ENCODE measurements at places on chromosomes 5 and 9.

DNA sequence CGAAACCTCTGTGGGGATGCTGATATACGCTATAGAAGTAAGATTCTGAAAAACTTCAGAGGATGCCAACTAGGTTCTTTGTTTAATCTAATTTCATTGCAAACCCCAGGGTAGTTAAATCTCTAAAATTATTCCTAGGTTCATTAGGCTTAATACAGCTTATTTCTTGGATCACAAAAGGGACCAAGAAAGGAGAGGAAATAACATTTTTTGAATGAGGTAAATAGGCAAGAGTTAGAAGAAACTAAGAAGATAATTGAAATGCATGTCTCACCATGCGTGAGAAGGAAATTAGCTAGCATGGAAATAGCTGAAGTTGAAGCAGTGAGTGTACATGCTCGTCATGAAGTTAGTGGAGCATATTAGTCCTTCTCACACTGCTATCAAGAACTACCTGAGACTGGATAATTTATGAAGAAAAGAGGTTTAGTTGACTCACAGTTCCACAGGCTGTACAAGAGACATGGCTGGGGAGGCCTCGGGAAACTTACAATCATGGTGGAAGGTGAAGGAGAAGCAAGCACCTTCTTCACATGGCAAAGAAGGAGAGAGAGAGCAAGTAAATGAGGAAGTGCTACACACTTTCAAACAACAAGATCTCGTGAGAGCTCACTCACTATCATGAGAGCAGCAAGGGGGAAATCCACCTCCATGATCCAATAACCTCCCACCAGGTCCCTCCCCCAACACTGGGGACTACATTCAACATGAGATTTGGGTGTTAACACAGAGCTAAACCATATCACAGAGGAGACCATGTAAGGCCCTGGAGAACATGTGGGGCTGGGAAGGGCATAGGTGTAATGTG is 125.1 kb upstream of the OSMR start:
- DNase-seq: no peak

DNA sequence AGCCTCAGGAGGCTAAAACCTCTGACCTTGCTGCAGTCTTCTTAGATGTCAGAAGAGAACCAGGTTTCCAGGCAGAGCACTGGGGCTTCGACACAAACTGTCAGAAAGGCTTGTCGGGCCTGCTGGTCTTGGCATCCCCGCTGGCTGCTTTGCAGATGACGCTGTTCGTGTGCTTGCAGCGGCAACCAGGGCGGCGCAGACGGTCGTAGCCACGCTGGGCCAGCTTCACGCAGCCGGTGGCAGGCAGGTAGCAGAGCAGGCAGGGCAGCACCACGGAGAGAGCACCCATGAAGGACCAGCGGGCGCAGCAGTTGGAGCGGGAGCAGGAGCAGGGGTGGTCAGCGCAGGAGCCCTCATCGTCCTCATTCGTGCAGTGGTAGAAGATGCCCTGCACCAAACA is 10.7 kb downstream of the SPRY4 start:
- no peak for DNase-seq

DNA sequence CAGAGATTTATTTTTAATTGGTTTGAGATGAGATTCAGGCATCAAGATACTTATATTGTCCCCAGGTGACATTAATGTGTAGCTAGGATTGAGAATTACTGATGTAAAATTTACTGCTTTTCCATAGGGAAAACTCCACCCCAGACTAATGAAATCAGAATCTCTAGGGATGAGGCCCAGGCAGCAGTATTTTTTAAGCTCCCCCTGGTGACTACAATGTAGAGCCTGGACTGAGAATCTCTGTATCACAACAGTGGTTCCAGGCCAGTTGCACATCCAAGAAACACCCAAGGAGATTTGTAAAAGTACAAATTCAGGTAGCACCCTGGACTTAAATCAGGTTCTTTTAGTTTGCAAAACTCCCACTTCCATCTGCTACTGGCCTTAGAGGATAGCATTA is 185.7 kb downstream of the MARCHF11 start:
- DNase-seq: no peak

GRCh38 chr9:132381966-132382541 is 24.6 kb downstream of the TTF1 start:
- no peak for DNase-seq

DNA sequence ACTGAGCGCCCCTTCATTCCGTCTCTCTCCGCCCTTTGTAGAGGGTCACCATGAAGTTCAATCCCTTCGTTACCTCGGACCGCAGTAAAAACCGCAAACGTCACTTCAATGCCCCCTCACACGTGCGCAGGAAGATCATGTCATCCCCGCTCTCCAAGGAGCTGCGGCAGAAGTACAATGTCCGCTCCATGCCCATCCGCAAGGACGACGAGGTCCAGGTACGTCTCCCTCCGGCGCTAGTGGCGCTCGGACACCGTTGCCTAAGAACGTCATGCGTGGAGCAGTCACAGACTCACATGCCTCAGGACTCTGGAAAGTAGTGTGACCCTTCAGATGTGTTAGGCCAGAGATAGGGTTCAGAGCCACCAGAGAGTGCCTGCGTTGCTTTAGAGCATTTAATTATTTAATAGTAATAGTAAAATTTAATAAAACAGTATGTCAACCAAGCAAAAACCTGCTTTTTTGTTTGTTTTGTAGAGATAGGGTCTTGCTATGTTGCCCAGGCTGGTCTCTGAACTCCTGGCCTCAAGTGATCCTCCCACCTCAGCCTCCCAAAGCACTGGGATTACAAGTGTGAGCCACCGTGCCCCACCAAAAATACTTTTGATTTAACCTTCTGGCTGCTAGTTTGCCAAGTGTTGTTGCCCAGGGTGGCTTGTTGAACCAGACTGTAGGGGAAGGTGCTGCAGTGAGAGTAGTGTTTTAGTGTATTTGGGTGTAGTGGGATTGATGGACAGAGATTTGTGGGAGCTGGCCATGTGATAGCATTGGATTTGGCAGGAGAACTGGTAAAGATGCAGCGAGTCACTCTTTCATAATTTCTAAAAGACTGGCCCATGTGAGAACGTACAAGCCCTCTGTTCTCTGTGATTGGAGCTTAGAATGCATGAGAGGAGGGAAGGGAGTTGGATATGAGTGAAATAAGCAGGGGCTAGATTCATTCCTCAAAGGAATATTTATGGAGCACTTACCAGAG is 888 bp downstream of the RPL26L1 start:
- no peak for DNase-seq

DNA sequence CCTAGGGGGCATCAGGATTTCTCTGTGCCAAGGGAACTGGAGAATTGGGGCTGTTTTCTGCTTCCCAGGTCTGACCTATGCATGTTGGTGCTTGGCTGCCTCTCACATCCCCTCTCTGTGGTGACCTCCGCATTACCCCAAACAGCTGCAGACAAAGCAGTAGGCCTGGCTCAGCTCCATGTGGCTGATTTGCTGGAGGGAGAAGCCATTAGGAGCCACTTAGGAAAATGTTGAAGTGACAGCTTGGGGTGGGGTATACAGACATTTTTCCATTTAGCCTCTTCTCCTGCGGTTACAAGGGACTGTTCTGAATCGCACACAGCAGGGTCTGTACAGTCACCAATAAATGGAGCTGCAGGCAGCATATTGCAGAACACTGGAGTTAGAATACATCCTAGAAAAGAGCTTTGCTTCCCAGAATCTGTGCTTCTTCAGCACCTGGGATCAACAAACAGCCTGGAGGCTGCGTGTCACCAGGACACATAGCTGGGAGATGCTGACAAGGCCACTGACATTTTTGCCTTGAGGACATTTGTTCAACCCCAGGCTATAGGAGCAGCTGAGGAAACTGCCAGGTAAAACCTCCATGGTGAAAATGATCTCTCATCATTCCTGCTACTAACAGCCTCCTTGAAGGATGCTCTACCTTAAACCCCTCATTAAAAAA is 335.3 kb downstream of the DIRAS2 start:
- peak; percentile 75 for DNase-seq

DNA sequence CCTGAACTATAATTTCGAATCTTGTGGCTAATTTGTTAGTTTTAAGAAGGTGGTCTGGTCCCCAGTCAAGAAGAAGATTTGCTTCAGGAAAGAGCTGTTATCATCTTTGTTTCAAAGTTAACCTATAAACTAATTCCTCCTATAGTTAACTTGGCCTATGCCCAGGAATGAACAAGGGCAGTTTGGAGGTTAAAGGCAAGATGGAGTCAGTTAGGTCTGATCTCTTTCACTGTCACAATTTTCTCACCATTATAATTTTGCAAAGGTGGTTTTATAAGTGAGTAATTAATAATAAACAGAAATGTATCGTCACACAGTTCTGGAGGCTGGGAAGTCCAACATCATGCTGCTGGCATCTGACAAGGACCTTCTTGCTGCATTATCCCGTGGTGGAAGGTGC is 238.6 kb downstream of the PIK3R1 start:
- no peak for DNase-seq

DNA sequence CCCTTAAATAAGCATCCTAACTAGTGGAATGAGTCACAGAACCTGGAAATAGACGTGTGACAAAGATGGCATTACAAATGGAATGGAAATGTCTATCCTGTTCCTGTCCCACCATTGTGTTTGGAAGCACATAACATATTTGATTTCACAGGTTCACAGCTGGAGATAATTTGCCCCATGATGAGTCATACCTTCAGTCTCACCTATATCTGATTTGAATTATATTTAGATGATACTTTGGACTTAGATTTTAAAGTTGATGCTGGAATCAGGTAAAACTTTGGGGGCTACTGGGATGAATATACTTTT is 92.5 kb downstream of the CEMIP2 start:
- peak; percentile 25 for DNase-seq

DNA sequence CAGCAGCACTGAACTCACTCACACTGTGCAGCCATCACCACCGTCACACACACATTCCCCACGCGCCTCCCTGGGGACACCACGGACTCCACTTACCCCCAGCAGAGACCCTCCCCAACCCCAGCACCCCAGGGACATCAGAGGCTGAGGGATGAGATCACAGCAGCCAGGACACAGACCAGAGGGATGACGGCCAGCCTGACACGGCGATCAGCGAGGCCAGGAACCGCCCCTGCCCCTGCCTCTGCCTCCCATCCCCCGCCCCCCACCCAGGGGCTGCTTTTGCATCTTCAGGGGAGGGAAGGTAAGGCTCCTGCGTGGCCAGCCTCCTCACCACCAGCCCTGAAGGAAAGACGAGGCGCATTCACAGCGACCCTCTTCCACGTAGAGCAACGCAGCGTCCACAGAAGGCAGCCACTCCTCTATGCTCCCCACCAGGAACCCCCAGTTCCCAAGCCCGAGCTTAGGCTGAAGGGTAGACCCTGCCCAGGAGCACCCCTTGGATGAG is 104.5 kb downstream of the VAV2 start:
- no peak for DNase-seq

- peak; percentile 51 for DNase-seq
Measured at GRCh38 chr9:131642496-131643083, 97.3 kb downstream of the PRRT1B start.

GRCh38 chr5:20145240-20145639 is 157.2 kb upstream of the CDH18 start:
- no peak for DNase-seq

DNA sequence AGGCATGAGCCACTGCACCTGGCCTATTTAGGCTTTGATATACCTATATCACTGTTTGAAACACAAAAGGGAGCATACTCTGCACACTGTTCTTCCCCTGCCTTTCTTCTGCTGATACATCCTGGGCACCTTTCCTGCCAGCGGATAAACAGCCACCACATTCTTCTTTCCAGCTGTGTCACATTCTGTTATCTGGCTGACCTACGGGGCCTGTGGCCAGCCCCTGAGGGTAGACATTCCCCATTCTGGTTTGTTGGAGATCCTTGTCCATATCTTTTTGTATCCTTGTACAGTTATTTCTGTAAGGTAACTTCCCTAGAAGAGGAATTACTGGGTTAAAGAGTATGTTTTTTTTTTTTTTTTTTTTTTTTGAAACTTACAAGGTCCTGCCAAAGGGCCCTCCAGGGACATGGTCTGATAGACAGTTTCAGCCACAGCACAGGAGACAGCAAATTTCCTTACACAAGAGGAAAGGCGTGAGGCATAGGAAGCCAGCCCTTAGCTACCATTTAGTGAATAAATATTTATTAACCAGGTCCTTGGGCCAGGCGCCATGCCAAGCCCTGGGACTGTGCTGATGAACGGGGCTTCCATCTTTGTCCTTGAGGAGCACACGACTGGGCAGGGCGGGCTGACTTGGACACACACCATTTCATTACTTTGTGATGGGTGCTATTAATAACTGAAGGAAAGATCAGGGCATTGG is 57.8 kb downstream of the ERGIC1 start:
- DNase-seq: peak; percentile 87

DNA sequence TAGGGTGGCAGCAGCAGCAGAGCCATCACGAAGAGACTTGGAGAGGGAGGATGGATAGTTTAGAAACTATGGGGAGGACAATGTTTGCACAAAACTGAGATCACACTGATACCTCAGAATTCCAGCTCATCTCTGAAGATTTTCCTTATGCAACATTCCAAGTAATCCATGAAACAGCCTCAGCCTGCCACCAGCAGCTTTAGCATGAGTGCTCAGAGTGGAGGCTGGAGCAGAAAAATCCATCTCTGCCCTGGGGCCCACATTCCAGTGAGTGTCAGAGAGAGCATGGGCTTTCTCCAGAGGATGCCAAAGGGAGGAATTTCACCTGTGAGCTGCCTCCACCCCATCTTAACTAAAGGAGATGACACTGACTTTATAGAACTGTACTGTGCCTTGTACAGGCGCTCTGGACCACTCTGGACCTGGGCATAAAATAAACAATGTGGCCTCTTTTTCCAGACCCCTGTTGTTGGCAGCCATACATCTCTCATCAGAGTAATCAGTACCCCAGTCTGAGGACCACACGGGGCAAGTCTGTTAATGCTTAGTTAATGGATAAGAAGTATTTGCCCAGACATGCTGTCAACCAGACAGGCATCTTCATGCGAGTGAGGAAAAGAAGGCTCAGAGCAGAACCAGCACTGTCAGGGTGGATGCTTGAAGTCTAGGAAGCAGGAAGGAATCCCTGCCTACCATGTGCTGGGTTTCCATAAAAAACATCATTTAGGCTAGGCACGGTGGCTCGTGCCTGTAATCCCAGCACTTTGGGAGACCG is 440.9 kb downstream of the ENC1 start:
- peak; percentile 98 for DNase-seq

GRCh38 chr9:93809204-93809940 is 145.8 kb downstream of the BARX1 start:
- no peak for DNase-seq

- no peak for DNase-seq
Measured at GRCh38 chr9:8855046-8855445, 1055.5 kb upstream of the DMAC1 start.

DNA sequence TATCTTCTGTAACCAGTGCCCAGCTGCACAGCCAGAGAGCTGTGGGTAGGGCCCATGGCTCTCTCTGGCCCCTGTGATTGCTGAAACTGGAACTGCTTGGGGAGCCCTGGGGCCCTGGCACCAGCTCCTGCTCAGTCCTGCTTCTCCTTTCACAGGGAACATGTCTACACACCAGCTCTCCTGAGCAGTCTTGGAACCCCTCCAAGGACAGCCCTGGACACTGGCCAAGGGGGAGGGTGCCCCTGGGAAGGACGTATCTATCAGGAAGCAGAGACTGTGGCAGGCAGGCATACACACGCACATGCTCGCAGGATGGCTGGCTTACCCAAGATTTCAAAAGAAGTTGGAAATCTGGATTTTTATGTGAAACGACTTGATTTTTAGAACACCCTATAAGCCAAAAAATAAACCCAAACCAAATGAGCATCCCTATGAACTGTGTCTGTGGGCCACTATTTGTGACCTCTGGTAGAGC is 8.8 kb upstream of the TRAF1 start:
- DNase-seq: peak; percentile 55

All from trophoblast cell (in vitro differentiated cells and primary cell).